ENCODE measurements at places on chromosomes 3 and 15.

DNA sequence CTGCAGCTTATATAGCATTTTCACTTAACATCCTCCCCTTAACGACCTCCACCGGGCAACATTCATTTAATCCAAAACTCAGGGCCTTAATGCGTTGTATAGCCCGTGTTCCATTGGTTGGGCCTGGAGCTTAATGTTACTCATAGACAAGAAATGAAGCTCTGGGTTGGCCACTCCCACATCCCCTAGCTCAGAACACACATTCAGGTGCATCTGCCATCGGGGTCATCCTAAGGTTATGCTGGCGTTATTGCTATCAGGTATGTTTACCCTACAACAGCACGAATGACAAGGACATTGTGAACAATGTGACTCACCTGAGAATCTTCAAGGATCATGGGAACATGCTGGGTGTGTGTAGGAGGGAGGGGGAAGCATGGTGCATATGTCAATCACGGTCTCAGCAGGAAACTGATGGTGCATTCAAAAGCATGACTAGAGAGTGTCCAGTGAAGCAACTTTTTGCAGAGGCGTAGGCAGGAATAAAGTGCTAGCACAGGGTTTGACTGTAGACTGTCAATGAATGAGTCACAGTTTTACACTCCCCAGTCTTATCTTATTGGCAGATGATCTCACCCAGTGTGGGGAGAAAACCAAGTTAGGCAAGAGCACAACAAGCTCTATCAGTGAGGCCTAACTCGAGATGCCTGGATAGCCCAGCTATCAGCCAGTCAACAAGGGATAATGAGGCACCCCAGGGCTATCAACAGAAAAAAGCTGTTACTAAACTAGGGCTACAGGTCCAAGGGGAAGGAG is 402.1 kb upstream of the MCTP2 start:
- no peak for DNase-seq

GRCh38 chr15:29309139-29309538 is 39.5 kb upstream of the NSMCE3 start:
- no peak for DNase-seq

DNA sequence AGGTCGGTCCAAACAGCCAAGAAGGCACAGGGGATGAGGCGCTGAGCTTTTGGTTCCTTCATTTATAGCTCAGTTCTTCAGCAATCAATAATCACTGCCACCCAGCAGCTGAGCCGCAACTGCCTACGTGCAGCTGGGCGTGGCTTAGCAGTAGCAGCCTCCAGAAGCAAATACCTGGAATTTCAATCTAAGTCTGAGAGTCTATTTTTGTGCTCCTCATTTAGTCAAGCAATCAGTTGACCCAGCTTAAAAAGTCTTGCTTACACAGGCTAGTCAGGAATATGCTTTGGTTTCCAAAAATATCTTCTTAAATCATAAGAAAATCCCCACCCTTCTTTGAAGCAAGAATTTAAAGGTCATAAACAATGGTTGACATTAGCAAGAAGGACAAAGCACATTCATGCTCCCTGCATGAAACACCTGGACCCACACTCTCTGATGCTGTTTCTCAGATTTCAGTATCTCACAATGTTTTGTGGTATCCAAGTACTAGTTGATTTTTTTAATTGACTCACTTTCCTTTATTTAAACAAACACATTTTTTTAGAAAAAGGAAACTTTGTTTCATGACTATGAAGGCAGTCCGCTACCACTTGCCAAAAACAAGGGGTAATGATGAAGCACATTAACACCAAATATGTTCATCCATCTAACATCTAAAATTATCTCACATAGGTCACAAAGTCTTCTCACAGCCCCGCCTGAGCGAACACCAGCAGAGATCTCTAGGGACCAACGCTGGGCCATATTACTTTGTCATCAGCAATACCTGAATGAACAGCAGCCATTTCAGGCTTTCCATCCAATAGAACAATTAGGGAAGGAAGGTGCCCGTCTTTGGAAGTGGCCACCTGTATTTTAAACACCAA is 106.1 kb downstream of the OXNAD1 start:
- no peak for DNase-seq

GRCh38 chr3:123152687-123153086 is 49.1 kb upstream of the SEC22A start:
- no peak for DNase-seq

DNA sequence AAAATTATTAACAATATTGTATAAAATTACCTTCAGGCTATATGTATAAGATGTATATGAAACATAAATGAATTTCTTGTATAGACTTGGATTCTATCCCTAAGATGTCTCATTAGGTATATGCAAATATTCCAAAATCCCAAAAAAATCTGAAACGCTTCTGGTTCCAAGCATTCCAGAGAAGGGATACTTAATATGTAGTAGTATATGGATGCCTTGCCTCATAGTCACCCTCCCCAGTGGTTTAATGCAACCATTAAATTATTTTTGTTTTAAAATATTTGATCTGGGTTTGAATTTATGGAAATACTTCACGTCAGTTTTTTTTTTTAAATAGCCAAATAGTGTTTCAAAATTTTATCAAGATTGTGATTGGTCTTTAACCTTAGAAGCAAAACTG is 27.2 kb downstream of the PLCL2 start:
- DNase-seq, result no peak

- DNase-seq, result no peak
These were observed 4.7 kb upstream of the HYKK start for GRCh38 chr15:78502641-78503040.

DNA sequence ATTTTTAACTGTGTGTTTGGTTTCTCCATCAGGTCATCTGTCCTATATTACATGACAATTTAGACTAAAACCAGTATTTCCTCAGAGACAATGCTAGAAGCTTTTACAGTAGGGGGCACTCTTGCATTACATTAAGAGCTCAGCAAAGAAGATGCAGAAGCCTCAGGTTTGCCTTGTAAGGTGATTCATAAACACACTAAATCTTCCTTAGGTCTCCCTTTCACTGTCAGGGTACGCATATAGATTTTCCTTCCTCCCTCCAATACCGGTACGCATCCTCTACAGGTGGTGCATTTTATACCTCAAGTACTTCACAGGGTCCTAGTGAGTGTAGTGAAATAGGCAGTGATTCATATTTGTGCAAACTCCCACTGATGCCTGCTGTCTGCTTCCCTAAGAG is 46.5 kb downstream of the CD86 start:
- no peak for DNase-seq

GRCh38 chr3:182165234-182165633 is 453.5 kb downstream of the SOX2 start:
- DNase-seq, result no peak

DNA sequence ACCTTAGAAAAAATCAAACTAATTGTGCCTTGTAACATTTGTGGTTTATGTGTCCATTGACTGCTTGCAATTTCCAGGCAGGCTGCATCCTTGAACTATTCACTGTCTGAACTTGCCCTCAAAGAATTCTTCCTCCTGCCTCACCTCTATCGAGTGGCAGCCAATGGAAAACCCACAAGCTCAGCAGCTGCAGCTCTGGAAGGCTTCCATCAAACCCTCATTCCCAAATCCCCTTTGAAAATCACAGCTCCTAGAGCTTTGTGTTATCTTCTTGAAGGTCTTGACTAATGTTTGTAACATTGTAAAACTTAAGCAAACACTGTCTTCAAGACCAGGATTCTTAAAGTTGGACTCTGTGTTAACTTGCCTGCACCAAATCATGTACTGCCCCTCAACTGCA is 81.1 kb downstream of the FILIP1L start:
- no peak for DNase-seq

GRCh38 chr3:55198554-55198953 is 270.7 kb upstream of the LRTM1 start:
- no peak for DNase-seq

GRCh38 chr3:38582316-38582715 is 67.2 kb downstream of the SCN5A start:
- DNase-seq, result no peak

- no peak for DNase-seq
These were observed 31.9 kb downstream of the SH3BP5 start for GRCh38 chr3:15300323-15301078.

DNA sequence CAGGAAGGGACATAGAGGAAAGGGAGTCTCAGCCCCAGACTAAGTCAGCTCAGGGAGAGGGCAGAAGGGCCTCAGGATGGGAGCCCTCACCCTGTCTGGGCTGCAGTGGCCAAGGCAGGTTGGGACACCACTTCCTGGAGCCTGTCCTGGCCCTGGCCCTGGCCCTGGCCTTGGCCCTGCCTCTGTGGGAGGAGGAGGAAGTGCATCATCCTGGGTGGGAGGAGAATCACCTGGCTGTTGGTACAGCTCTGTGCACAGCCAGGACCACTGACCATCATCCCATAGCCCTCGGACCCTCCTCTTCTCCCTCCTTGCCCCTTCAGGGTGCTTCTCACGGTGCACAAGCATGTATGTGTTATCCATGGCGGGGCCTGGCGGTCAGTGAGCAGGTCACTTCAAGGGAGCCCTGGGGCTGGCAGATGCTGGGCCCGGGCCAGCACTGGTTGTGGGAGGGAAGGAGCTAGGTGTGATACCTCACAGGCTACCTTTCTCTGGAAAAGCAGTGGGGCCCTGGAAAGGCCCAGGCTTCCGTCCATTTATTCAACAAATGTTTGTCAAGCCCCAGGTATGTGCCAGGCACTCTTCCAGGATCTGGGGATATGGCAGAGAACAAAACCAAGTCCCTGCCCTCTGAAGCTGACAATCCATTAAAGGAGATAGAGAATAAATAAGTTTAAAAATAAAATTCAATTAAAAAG is 8.2 kb upstream of the APEH start:
- no peak for DNase-seq

GRCh38 chr15:82710208-82710555 is 507 bp upstream of the AP3B2 start:
- DNase-seq, result no peak

DNA sequence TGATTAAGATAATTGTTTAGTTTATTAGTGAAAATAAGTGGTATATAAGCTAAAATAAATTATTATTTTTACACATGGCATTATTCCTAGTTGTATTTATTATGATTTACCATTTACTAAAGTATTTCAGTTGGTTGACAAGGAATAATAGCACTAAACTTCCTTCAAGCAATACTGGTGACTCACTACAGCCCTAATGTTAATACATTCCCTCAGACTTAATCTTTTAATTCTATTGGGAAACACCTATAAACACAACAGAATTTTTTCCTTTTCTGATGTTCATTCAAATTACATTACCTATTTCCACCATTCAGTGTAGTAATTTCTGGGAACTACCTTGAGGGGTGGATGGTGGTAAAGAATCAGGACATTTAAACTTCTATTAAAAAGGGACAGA is 264.0 kb downstream of the TIGIT start:
- no peak for DNase-seq

DNA sequence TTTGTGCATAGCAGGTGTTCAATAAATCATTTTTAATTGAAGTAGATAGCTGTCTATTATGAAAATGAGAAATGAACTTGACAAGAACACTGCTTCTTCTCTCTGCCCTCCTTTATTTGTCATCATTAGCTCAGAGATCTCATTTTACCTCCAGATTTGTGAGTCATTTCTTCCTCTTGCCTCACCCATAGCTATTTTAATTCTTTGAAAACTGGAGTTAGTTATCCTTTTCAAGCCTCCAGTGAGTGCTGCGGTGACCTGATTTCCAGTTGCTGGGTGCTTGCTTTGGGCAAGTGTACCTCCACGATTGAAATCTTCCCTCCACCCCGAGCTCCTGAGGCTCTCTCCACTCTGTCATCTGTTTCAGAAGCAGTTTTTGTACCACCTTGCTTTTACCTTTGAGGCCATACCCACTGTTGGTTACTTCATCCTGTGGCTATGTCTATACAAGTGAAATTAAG is 114.6 kb downstream of the NFKBIZ start:
- no peak for DNase-seq

GRCh38 chr3:129453732-129454131 is 13.7 kb downstream of the IFT122 start:
- DNase-seq, result no peak

GRCh38 chr15:90648137-90649070 is 68.7 kb upstream of the BLM start:
- DNase-seq, result peak; percentile 50

- no peak for DNase-seq
These were observed 11.8 kb downstream of the CYFIP1 start for GRCh38 chr15:22968366-22968765.

GRCh38 chr3:94303266-94303665 is 240.4 kb downstream of the NSUN3 start:
- no peak for DNase-seq

- no peak for DNase-seq
These were observed 115.7 kb upstream of the PPP2R3A start for GRCh38 chr3:135849827-135850226.

- DNase-seq, result no peak
These were observed 13.5 kb upstream of the PGPEP1L start for GRCh38 chr15:99021027-99021627.

GRCh38 chr15:33778852-33779251 is 189.4 kb upstream of the CHRM5 start:
- no peak for DNase-seq

- DNase-seq, result no peak
These were observed 47.7 kb downstream of the CCR3 start for GRCh38 chr3:46289966-46290365.

DNA sequence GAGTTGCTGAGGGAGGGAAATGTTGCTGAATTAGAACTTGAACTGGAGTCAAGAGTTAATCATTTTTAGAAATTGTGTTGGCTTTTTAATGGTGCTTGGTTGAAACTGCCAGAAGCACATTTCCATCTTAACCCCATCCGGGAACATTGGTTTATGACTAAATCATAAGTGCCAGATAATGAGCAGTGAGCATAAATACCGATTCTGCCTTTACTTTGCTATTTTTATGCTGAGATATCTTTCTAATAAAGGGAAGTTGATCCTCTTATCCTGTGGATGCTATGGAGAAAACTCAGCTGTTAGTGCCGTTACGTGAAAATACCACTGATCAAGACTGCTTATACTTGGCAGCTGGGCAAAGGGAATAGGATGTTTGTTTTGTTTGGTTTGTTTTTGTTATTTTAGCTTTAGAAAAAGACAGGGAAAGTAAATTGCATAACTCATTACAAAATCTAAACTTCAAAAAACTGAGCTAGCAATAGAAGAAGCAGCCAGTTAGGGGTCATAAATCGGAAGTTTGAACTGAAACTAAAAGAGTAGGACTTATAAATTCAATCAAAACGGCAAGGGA is 813.1 kb downstream of the NAALADL2 start:
- DNase-seq, result no peak

GRCh38 chr15:27851858-27852210 is 247.3 kb downstream of the OCA2 start:
- DNase-seq, result no peak

DNA sequence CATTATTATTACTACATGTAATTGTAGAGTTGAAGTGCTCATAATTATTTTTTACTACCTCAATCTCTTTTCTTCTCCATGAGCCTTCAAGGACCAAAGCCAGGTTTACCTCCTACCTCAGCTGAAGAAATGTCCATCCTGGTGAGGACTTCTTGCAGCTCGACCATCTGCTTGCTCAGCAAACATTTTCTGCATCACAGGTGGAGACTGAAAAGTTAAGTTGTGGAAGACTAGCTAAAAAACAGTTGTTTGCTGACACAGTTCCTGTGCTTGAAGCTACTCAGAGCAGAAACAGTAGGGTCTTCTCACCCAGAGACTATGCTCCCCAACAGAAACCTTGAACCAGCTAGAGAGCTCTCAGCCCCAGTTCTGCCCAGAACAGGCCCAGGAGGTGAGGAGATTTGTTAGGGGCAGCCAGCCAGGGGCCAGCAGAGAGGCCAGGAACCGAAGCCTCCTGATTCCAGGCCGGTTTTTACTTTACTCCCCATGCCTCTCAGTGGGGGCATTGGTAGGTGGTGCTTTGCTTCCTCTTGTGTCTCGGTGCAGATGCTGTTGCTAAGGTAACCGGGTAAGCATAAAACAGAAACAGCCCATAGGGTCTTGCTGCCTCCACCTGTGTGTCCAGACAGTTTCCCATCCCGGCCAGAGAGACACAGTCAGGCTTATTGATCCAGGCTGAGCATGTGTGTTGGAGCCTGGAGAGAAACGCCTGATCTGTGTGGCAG is 54.9 kb downstream of the CCNL1 start:
- DNase-seq, result no peak
